ENCODE measurements at places on chromosomes 7 and 10.

GRCh38 chr7:69620063-69620462, 21.8 kb downstream of the AUTS2 start:
- DNase-seq = no peak

DNA sequence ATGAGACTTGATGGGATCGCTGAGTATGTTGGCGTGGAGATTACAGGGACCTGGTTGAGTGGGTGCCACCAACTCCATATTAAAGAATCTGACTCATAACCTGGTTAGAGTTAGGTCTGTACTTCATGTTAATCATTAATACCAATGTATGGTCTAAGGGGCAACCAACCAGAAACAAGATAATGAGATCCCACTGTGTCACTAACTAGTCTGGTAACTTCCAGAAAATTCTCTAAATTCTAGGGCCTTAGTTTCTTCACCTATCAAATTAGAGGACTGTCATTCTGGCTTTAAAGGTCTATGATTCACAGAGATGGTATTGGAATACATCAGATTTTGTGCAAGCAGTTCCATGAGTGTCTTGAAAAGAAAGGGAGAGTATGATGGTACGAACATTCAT, 102.2 kb downstream of the SNX10 start:
- no peak for DNase-seq

GRCh38 chr10:101237081-101237981, 8.1 kb upstream of the LBX1 start:
- no peak for DNase-seq

DNA sequence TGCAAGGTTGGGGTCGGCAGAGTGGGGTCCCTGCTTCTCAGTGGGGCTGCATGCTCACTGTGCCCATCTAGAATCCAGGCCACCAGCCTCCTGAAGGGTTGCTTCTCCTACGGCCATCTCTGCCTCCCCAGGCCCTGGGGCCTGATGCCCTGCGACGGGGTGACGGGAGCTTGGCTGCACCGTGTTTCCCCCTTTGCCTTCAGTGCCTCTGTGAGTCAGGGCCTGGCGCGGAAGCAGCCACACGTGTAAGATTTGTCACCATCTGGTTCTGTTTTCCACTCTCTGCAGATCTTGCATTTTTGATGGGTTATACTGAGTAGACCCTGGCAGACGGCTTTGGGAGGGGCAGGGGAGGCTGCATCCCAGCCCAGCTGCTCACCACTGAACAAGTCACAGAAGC, 7.2 kb downstream of the ADAMTS14 start:
- no peak for DNase-seq

GRCh38 chr7:13952921-13953320, 36.5 kb downstream of the ETV1 start:
- DNase-seq = no peak

Measured in CD4-positive, alpha-beta T cell treated with Interferon gamma for 1 hour (primary cell).